ENCODE measurements at places on chromosomes 7 and 10.

- DNase-seq, result peak; percentile 72
These were observed 11.7 kb downstream of the NOBOX start for GRCh38 chr7:144391823-144392255.

DNA sequence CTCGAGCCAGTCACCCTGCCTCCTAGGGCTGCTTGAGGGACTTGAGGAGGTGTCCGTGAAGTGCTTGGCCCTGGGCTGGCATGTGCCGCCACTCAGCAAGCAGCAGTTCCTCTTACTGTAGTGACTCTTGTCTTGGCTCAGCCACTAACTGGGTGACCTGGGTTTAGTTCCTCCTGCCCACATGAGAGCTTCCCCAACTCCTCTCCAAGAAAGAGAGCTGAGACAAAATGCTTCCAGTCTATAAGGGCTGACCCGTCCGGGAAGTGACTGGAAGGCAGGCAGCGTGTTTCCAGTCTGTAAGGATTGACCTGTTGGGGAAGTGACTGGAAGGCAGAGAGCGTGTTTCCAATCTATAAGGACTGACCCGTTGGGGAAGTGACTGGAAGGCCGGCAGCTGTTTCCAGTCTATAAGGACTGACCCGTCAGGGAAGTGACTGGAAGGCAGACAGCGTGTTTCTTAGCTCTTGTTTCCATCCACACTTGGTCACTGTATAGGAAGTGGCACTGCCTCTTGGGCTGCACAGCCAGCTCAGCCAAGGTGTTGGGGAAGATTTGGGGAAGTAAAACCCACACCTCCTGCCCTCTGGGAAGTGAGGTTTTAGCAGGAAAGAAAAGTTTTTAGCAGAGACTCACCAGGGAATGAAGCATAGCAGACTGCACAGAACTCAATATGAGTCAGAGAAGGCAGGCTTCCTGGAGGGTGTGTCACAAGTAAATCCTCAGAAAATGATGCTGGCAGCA, 53.3 kb upstream of the PPIF start:
- peak; percentile 63 for DNase-seq

GRCh38 chr7:16652888-16653287, 6.9 kb downstream of the BZW2 start:
- no peak for DNase-seq

DNA sequence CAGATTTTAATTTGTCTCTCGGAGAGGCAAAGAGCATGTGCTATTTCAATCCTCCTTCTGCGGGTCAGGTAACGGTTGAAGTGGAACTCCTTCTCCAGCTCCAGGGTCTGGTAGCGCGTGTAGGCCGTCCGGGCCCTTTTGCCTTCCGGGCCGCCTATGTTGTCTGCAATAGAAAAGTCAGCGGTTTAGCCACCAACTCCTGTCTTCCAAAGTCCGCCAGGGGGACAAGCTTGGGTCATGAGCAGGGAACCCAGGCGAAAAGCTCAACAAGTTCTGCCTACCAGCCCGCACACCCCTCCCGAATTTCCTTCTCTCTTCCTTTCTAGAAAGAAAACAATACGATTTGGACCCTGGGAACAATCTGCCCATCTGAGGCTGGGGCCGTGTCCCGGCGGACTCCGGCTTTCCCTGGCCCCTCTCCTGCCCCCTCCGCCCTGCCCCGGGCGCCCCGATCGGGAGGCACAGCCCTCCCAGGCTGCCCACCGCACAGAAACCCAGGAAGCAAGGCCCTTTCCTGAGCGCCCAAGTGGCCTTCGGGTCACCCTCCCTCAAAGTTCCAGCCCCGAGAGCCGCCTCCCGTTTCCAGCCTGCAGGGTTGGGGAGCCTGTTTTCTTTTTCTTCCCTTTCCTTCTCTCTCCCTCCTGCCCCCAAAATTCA, 1.4 kb downstream of the HOXA5 start:
- DNase-seq, result no peak

DNA sequence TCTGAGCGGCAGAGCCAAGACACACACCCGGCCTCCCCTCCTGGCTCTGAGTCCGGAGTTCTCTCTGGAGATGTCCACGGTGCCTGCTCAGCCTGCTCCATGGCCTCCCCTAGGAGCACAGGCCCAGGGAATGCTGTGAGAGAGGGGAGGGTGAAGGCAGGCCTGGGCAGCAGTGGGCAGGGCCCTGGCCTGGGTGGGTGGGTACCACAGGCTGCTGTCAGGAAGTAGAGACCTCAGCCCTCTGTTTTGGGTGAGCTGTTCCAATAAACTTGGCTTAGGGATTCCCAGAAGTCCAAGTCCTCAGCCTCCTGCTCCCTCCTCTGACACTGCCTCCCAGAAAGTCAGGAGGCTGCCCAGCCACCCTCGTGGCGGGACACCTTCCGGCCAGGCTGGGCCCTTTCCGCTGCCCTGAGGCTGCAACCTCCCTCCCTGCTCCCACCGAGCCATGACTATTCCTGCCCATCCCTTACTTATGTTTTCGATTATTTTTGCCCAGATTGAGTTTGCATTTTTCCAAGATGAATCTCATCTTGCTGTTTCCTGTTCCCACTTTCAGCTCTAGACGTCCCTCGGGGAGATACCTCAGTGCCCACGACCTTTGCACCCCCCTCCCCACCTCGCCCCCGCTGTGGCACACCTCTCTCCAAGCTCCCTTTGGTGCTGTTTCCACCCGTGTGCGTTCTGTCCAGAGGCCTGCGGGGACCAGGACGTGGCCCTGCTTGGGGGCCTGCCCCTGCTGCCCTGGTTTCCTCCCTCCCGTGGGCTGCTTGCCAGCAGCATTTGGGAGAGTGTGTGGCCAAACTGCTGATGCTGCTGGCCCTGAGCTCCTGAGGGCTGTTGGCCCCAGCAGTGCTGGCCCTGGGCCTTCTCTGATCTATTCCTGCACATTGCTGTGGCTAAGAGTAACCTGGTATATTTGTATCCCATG, 5.8 kb upstream of the POLM start:
- peak; percentile 82 for DNase-seq

- DNase-seq, result no peak
These were observed 31.0 kb upstream of the FZD1 start for GRCh38 chr7:91233212-91233611.

- no peak for DNase-seq
These were observed 183.7 kb upstream of the ANK3 start for GRCh38 chr10:60573336-60573735.

- DNase-seq, result no peak
These were observed 424.8 kb downstream of the KIF20B start for GRCh38 chr10:90126256-90126595.

DNA sequence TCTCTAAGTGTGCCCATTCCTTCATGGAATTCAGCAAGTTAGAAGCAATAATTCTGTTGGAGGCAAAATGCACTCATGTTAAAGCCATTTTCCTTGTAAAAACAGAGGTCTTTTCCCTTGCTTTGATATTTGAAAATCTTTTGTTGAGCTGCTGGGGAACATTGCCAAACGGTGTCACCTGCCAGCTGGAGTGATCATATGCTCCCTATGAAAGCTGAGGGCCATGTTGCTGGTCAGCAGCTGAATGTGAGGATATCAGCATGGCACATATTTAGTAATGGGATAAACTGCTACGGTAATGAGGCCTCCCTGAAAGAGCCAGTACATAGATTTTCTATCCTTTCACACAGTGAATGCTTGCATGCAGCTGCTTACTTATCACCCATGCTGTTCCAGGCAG, 224.3 kb downstream of the THSD7A start:
- DNase-seq, result no peak

- DNase-seq, result peak; percentile 41
These were observed 120.1 kb downstream of the ARHGAP12 start for GRCh38 chr10:31808258-31809218.

GRCh38 chr10:83580373-83581012, 558.8 kb upstream of the GHITM start:
- DNase-seq, result no peak

GRCh38 chr7:94146408-94146807, 142.3 kb upstream of the BET1 start:
- DNase-seq, result no peak

DNA sequence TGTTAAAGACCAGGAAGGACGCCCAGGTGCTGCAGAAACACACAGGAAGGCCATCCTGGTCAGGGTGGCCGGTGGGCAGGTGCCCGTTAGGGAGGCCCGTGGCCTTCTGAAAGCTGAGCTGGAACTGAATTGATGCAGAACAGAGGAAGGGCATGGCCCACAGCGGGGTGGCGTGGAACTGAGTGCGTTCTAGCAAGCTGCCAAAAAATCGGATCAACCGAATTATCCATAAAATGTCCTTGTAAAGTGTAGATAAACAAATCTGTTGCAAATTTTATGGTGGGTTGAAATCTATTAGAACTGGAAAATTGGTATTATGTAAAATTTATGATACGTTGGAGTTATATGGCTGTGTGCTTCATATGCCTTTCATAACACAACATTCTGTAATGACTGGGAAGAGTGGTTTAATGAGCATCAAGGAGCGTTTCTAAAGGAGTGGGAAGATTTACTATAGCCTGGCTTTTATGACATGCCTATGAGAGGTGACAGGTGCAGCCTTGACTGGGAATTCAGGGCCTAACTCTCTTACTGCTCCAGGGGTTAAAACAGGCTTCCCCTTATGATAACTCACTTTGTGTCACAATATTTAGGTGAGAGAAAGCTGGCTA, 108.1 kb downstream of the GPR26 start:
- DNase-seq, result no peak

- DNase-seq, result no peak
These were observed 70.5 kb downstream of the AHR start for GRCh38 chr7:17368856-17369524.

- DNase-seq, result no peak
These were observed 319.4 kb upstream of the ZNF32 start for GRCh38 chr10:43968076-43968475.

DNA sequence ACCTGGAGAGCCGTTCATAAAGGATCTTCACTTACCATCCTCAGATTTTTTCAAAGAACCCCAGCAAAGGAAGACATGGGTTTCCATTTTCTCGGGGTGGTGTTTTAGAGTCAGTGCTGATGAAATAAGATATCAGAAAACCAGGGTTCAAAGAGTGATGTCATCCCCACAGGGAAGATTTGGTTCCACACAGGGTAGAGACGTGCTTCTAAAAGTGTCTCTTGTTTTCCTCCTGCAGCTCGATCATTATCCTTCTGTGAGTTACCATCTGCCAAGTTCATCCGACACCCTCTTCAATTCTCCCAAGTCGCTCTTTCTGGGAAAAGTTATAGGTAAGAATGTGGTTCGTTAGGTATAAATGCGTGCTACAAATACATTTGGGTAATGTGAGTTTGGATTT, 323.8 kb upstream of the C7orf33 start:
- no peak for DNase-seq

- no peak for DNase-seq
These were observed 216.4 kb upstream of the DPP6 start for GRCh38 chr7:153835712-153836265.

DNA sequence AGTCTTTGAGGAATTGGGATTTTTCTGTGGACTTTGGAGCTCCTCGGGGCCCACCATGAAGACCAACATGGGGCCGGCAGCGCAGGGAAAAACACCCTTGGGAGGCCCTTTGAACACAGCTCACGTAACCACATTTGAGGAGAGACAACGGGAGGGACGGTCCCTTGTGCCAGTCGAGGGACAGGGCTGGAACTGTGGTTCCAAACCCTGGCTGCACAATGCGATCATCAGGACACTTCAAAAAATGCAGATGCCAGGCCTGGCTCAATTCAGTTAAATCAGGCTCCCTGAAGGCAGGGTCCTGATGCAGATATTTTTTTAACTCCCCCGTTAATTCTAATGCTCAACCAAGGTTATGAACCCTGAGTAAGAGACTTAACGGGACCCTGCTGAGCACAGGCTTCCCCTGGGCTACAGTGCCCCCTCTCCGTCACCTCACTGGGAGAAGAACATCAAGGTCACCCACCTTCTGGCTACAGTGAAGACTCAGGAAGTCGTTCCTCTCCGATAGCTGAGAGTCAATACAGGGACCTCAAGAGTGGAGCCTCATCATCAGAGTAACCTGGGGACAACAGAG, 30.4 kb downstream of the LYZL1 start:
- DNase-seq, result no peak

DNA sequence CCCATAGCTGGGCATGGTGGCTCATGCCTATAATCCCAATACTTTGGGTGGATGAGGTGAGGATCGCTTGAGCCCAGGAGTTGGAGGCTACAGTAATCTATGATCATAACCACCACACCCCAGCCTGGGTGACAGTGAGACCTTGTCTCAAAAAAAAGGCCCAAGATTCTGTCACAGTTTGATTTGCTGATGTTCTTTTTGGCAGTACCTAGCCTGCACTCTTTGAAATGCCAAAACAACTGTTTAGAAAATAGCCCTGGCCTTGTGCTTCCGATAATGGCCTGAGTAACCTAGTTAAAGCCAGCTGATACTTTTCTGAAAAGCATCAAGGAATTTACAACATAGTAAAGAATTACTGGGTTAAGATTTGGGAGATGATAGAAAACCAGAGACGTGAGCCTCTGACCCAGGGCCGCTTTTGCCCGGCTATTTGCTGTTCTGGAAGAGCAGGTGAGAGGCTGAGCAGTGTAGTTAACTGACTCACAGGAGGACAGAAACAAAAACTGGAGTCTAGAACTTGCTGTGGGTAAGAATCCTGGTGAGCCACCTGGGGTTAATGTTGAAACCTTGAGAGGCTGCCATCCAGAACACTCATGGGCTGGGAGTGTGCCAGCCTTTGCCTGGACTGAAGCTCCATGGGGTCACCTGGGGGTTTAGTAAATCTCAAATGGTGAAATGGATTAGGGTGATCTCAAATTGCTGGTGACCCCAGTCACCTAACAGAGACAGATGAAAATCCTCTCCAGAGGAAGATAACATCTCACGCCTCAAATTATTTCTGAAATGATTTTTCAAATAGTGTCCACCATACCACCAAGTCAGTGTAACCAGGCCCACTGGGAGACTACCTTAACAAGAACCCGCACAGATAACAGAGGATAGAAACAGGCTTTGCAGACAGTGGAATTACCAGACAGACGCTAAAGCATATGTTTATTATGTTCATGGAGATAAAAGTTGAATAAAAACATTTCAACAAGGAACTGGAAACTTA, 51.8 kb downstream of the GALNT11 start:
- DNase-seq, result no peak

DNA sequence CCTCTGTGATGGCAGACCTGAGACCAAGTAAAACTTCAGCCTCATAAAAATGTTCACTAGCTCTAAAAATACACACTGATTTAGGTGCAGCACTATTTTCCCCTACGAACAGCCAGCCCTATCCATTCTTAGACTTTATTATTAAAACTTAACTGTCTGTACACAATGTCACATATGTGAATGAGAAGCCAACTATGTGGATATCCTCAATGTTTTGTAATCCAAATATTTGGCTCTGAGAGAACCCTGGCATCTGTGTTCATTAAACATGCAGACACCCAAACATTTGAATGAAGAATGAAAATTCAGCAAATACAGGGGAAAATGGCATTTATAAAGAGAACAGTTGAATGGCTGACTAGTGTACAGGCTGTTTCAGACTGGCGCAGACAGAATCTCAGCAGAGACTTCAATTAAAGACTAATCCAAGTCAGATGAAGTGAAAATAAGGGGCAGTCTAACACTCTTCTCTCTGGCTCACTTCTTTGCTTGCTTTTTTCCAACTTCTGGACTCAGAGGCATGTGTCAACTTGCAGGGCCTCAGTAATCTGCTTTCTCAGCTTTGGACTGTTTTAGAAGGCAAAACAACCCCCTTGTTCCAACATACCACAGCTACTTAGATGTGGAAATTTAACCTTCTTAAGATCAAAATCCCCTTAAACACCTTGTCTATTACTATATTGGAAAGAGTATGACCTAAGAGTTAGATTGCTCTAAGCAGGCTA, 47.4 kb upstream of the FAM180A start:
- peak; percentile 25 for DNase-seq

- no peak for DNase-seq
These were observed 70.3 kb upstream of the KMT2E start for GRCh38 chr7:104943502-104944343.
